NCI-H2107 (cell line): ENCODE measurements at places on chromosomes 2 and 18.

GRCh38 chr2:149597050-149597667 is 9.6 kb upstream of the MMADHC start:
- no peak for DNase-seq

DNA sequence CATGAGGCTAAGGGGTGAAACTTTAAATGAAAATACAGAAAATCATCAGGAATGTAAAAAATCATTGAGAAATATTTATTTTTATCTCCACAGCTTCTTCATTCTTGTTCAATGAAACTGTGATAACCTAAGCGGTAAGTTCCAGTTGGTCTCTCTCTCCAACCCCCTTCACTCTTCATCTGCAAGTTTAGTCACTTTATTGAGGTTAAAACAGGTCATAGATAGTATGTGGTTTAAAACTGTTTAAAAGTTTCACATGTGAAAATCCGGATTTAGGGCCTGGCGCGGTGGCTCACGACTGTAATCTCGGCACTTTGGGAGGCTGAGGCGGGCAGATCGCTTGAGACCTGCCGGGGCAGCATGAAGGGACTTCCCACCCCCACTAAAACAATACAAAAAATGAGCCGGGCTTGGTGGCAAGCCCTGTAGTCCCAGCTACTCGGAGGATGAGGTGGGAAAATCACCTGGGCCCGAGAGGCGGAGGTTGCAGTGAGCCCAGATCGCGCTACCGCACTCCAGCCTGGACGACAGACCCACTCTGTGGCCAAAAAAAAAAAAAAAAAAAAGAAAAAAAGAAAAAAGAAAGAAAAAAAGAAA is 1.6 kb upstream of the PHLPP1 start:
- DNase-seq = no peak

GRCh38 chr18:34153711-34154110 is 71.0 kb downstream of the NOL4 start:
- DNase-seq = no peak

- no peak for DNase-seq
These were observed 1088.1 kb downstream of the TSN start for GRCh38 chr2:122843503-122843902.

DNA sequence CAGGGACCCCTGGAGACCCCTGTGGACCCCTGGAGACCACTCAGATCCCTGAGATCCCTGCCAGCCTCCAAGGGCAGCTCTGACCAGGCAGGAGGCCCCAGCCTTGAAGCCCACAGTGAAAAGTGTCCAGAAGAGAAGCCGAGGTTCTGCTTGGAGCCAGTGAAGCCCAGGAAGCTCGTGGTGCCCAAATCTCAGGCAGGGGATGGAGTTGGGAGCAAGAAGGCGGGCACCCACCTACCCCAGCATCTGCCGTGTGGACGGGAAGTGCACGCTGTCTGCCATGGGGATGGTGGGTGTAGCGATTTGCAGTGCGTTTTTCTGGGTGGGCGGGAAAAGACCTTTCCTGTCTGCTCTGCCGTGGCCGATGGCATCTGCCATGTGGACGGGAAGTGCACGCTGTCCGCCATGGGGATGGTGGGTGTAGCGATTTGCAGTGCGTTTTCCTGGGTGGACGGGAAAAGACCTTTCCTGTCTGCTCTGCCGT is 120.6 kb upstream of the CTDP1 start:
- DNase-seq = no peak

GRCh38 chr2:46751897-46752296 is 163.7 kb downstream of the MCFD2 start:
- no peak for DNase-seq

DNA sequence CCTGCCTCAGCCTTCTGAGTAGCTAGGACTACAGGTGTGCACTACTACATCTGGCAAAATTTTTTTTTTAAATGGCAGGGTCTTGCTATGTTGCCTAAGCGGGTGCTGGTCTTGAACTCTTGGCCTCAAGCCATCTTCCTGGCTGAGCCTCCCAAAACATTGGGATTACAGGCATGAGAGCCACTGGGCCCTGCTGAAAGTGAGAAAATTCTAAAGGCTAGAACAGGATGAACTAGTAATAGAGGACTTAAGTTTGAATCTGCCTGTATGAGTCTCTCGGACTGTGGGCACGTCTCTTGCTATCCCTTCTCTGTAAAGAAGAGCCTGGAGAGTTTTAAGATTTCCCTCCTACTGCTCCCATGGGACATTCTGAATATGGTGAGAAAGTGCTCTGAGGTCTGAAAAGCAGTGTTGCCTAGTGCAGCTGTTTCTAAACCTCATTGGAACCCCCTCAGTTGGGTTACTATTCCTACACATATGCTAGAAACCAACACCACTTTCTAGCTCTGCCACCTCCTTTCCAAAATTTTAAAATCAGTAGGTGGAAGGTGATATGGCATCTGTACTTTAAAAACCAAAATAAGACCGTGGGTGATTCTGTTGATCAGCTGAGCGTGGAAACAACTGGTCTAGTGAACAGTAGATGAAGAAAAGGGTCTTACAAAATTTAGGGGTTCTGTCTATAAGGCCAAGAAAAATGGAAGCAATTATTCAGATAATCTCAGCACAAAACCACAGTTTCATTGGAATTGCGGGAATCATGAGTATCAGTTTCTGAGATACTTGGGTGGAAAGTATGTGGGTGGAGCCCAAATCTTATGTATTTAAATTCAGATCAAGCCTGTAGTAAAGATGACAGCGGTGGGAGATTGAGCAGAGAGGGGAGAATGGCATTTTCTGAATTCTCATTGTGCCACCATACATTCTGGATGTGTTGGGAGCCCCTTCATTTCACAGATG is 259.8 kb upstream of the CXCR4 start:
- no peak for DNase-seq

- no peak for DNase-seq
These were observed 223.6 kb downstream of the SLC8A1 start for GRCh38 chr2:40228310-40228709.

DNA sequence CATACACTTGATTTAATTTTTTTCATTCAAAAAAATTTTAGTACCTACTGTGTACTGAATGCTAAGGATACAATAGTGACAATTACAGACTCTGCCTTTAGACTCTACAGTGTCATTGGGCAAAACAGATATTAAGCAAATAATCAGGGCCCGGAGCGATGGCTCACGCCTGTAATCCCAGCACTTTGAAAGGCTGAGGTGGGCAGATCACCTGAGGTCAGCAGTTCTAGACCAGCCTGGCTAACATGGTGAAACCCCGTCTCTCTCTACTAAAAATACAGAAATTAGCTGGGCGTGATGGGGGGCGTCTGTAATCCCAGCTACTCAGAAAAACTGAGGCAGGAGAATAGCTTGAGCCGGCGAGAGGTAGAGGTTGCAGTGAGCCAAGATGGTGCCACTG is 1.4 kb downstream of the UBXN2A start:
- DNase-seq = no peak

GRCh38 chr2:219565130-219566080 is 5.9 kb downstream of the OBSL1 start:
- no peak for DNase-seq

DNA sequence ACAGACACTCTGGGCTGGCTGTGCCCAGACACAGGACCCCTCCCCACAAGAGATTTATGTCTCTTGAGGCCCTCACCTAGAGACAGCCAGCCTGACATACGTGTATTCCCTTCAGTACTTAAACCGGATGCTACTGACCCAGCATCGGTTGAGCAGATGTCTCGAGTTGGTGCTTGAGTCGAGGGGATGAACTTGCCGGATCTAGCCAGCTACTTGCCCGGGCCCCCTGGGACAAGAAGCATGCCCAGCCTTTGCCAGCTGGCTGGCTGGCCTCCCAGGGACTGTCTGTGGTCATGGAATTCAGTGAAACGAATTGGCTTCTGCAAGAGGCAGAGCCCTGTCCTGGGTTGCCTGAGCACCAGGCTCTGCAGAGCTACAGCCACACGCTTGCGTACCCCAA is 36.0 kb downstream of the DNMT3A start:
- DNase-seq = peak; percentile 28

DNA sequence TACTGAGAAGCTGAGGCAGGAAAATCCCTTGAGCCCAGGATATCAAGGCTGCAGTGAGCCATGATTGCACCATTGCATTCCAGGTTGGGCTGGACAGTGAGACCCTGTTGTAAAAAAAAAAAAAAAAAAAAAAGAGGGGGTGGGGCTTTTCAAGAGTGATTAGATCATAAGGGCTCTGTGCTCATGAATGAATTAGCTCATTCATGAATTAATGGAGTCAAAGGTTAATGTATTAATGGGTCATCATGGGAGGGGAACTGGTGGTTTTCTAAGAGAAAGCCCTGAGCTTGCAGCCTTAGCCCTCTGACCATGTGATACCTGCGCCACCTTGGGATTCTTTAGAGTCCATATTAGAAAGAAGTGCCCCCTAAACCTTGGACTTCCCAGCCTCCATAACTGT is 4.5 kb downstream of the SLC19A3 start:
- no peak for DNase-seq

DNA sequence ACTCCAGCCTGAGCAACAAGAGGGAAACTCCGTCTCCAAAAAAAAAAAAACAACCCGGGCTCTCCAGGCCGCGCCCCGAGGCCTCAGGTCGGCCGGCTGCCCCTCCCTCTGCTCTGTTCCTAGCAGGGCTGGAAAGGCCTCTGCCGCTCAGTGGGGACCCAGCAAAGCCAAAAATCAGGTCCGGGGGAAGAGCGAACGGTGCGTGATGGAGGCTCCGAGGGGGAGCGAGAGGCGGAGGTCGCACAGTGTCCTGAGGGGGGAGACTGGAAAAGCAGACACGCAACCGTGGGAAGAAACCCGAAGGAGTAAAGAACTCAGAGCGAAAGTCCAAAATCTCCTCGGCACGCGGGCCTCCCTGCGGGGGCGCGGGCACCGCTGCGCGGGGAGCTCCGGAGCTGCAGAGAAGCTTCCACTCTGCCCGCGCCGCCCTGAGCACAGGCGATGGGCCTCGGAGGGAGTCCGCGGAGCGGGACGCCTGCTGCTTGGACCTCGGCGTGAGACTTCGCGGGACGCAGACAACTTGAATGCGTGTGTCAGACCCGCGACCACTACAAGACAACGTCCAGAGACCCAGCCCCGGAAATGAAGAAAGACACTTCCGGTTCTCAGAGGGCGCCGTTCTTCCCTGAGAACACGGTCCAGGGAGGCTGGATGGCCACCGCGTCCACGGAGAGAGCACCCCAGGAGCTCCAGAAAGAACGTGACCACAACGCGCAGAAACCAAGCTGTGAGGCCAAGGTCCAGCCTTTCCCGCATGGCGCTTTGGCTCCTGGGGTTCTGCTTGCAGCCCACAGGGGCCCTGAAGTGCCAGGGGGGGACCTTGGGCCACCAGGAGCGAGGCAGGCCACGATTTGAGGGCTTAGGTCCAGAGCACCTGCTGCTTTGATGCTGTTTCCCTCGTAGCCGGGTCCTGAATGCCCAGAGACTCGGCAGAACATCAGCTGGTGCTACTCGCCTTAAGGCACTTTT is 219.8 kb downstream of the DPP10 start:
- no peak for DNase-seq

- no peak for DNase-seq
These were observed 345.1 kb downstream of the DYSF start for GRCh38 chr2:71798266-71799012.

- no peak for DNase-seq
These were observed 105.6 kb downstream of the XRCC5 start for GRCh38 chr2:216214768-216215167.

DNA sequence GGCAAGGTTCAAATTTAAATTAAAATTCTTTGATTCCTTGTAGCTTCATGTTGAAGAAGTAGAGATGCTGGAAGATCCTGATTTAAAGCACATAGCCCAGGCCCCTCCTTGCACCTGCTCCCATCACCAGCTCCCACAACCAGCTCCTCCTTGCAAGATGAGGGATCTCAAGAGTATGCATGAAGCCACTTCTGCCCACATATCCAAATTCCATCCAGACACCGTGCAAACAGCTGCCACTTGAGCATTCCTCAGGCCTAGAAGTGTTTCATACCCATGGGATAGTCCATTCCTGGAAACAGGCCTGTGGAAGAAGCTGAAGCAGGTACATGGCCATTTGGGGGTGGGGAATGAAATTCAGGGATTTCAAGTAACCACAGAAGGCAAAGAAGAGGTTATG is 32.4 kb upstream of the ITPRID2 start:
- DNase-seq = no peak

GRCh38 chr2:122378521-122378920 is 623.1 kb downstream of the TSN start:
- no peak for DNase-seq
